Inflammatory macrophage (primary cell): ENCODE measurements at places on chromosomes 13 and 19.

- DNase-seq, result no peak
These were observed 4.6 kb downstream of the ZNF444 start for GRCh38 chr19:56145698-56146097.

DNA sequence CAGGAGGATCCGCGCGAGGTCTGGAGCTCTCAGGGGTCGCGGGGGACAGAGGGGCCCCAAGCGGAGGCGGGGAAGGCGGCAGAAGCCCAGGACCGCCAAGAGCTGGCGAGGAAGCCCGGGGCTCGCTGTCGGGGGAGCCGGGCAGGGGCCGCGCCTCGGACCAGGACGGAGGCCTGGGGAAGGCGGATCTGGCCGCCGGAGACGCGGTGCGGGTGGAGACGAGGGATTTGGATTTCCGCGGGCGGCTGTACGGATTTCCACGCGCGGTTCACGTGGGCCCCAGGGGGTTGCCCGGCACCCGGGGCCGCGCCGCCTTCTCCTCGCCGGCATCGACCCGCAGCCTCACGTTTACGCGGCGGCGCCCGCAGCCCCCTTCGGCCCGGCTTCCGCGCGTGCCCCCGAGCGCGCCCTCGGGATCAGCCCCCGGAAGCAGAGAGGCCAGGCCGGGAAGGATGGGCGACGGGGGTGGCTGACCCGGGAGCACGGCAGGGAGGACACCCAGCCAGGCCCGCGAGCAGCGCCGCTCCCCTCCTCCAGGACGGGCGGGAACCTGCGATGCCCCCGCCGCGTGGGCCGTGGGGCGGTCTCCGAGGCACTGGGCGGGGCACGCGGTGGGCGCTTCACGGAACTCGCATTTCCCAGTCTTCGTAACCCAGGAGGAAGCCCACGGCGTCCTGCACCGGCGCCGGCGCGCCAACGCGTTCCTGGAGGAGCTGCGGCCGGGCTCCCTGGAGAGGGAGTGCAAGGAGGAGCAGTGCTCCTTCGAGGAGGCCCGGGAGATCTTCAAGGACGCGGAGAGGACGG, 4.7 kb downstream of the F7 start:
- peak; percentile 44 for DNase-seq

- DNase-seq, result no peak
These were observed 18.4 kb upstream of the RNASEH2B start for GRCh38 chr13:50891206-50891605.

- DNase-seq, result no peak
These were observed 7.1 kb downstream of the POLR1G start for GRCh38 chr19:45413497-45413896.

- DNase-seq, result no peak
These were observed 30.2 kb downstream of the ZFR2 start for GRCh38 chr19:3838661-3839060.

DNA sequence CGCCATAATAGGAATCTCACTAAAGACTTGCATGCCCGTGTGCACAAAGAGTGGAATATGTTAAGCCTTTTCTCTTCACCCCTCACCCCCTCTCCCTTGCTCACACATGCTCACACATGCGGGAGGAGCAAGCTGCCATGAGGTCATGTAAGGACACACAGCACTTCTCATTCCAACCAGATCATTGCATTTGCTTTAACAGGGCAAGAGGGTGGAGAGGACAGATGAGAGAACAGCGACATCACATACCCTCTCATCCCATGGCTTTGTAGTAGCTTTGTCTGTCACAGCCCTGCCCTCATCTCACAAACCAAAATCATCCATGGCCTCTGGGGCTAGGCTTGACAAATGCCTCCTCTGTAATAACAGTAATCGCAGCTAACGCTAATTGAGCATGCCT, 145.6 kb upstream of the FRY start:
- DNase-seq, result no peak

- DNase-seq, result no peak
These were observed 7.5 kb downstream of the KCTD15 start for GRCh38 chr19:33804021-33804799.

- DNase-seq, result no peak
These were observed 7.7 kb upstream of the PTOV1 start for GRCh38 chr19:49843265-49843664.

- no peak for DNase-seq
These were observed 14.6 kb downstream of the KBTBD7 start for GRCh38 chr13:41179593-41180250.

DNA sequence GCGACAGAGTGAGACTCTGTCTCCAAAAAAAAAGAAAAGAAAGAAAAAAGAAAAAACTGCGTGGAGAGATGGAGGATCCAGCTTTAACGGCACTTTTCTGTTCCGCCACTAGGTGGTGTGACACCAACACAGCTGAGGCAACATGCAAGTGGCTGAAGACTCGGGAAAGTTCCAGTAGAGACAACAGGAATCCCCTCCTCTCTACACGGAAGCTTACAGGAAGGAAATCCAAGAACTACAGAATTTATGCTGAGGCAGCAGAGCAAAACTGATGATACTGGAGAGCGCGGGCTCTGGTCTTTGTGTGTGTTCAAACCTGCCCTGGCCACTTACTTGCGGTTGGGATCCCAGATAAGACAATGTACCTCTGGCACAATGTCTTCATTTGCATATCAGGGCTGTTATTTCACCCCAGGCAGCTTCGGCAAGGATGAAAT, 9.9 kb downstream of the RANBP3 start:
- peak; percentile 58 for DNase-seq

DNA sequence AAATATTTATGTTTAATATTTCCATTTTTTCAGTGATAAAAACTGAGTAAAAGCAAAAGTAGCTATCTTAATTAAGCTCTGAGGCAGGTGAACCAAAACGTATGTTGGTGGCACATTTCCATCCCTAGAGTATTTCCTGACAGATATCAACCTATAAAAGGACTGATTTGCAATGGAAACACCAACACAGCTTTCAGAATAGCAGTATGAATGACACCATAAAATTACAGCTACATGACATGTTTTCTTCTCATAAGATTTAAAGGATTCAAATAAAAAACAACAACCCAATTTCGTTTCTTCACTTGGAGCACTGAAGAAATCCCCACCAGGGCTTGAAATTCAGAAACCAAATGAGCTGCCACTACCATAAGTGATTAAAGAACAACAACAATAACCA, 194.4 kb downstream of the RFC3 start:
- no peak for DNase-seq

GRCh38 chr19:38204728-38205127, 19.3 kb downstream of the DPF1 start:
- no peak for DNase-seq

- DNase-seq, result peak; percentile 77
These were observed 43.9 kb downstream of the CERS4 start for GRCh38 chr19:8252922-8253589.

GRCh38 chr19:41219924-41220567, 1.0 kb downstream of the AXL start:
- DNase-seq, result no peak

DNA sequence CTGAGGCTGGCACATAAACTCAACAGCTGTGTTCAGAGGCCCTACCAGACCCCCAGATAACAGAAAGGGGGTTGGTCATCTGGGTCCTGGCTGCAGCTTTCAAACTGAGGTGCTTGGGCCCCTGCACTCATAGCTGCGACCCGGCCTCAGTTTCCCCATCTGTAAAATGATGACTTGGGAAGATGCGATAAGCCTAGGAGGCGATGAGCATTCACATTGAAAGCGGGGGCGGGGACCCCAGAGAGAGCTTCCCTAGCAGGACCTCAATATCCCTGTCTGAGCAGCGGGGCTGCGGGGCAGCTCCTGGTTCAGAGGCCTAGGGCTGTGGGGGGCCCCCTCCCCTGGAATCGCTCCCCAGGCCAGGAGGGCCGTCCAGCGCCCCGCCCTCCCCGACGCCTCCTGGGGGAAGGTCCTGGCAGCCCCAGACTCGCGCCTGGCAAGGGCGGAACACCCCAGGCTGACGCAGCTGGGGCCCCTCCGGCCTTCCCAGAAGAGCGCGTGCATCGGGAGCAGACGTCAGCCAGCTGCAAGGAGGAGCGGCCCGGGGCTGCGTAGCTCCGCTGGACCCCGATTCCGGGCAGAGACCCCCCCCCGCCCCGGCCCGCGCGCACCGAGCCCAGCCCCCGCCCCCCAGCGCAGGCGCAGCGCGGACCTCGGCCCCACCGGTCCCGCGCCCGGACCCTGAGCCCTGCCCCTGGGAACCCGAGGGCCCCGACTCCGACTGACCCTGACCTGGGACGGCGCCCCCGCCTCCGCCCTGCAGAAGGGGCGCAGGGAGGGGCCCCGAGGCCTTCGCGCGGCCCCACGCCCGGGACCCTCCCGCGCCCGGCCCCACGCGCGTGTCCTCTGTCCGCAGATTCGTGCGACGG, 3.5 kb downstream of the FSTL3 start:
- DNase-seq, result peak; percentile 63

DNA sequence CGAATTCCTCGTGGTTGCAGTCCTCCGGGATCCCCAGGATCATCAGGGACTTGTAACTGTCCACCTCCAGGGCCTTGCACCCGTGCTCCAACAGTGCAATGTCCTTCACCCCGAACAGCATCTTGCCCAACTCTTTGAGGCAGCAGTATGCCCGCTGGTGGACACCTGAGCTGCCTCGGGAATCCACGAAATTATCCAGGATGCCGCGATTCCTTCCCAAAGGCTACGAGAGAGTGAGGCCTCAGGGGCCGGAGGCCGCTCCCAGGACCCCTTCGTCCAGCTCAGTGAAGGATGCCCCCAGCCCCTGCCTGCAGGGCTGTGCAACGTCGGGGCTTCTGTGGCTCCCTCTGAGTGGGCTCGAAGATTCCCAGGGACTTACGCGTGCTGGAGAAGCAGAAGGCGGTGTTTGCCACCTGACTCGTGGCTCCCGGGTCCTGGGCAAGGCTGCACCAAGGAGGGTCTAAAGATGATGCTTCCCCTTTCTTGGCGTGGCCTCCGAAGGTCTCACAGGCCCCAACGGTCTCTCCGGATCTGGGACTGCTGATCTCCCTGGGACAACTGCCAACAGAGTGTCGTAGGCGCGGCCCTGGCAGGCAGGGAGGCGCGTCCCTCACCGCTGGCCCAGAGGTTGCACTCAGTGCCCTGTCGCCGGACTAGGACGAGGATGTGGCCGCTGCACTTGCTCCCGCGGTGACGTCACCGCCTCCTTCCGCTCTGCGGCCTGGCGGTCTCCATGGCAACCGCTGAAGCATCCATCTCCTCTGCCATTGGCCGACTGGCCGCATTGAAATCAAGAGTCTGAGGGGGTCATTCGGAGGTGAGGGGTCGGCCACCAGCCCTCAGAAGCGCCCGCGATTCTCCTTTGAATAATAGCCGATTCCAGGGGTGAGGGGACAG, at the start of gene PNMA8C:
TSS of gene PNMA8C (minus strand) at position 698 of the 897 bp plus-strand sequence. CDS start at position 121, 577 bp downstream.
- DNase-seq, result peak; percentile 53

- peak; percentile 69 for DNase-seq
These were observed 28.2 kb downstream of the KCNC3 start for GRCh38 chr19:50300814-50301606.

DNA sequence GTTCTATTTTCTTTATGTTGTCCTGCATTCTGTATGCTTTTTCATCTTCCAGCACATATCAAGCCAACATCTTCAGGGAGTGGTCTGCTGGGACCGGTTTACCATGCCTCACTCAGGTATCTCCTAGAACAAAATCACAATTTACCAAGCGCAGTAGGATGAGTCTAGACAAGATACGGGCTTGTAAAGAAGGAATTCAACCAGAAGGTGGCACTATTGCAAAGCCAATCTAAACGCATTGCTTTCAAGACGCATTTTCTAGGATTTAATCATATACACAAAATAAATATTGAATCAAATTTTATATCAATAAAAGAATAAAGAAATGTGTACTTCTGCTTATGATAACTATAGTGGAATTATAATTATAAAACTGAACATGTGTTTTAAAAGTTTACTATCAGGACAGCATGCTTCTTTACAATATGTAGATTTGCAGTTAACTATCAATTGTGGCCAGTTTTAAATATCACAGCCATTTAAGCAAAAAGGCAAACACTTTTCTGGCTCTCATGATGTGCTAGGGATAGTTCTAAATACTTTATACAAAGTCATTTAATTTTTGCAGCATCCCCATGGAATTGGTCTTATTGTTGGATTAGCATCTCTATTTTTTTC, 16.1 kb upstream of the TPP2 start:
- peak; percentile 74 for DNase-seq

- no peak for DNase-seq
These were observed 48.3 kb upstream of the ATP11A start for GRCh38 chr13:112641456-112642089.

DNA sequence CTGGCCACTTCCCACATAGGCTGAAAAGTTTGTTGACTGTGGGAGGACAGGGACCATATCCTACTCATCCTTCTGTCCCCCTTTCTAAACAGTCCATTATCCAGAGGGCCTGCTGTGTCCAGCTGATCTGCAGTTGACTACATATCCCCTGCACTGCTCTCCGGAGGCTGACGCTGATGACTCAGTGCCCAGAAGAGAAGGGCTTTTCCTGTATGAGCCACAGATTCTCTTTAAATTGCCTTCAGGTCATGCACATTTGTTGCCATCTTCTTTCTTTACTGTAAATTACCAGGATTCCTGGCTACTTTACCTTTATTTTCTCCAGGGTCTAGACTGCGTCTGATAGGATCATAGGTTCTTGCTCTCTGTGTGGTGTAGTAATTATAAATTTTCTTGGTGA, 125.2 kb downstream of the LACC1 start:
- peak; percentile 4 for DNase-seq

- DNase-seq, result no peak
These were observed 125.2 kb downstream of the RAB20 start for GRCh38 chr13:110436276-110436675.

DNA sequence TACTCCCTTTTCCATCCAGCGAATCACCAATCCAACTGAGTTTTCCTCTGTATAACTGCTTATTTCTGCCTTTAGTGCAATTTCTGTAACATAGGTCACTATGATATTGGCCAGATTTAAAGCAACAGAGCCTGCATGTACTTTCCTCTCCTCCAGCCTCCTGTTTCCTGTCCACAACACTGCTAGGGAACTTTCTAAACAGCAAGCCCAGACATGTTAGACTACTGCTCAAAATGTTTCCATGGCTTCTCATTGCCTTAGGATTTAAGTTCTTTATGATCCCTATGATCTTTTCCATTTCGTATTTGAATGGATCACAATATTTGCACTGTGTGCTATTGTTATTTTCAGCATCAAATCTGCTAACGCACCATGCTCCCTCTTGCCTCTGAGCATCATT, 481.7 kb upstream of the SLC10A2 start:
- DNase-seq, result no peak

DNA sequence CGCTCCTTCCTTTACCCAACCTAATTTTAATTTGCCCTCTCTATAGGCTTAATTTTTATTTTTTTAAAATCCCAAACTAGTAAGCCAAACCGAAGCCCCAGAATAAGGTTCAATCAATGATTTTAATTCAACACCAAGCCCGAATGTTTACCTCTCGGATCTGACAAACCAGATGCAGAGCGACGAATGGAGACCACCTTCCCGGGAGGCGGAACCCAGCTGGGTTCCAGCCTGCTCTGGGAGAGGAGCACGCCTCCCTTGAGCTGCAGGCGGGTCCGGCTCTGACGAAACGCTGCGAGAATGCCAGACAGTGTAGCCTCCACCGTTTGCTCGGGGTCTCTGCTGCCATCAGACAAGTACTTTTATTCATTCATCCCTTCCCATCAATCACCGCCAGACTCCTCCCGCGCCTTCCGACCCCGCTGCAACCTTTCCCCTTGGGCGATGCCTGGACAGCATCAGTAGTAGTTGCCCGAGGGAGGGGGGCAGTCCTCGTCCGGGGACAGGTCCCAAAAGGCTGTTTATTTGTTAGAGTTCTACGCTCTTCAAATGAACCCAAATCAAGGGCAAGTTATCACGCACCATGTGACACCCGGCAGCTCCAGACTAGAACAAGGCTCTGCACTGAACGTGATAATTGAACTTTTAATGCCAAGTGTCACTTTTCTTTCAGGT, 752 bp upstream of the EDNRB start:
- DNase-seq, result no peak
